ENCODE measurements at places on chromosomes 6 and 20. TPM values are rescaled to one million over a fixed set of nuclear protein-coding genes. Genes with fewer than 3 reads are reported as not detected.

GRCh38 chr6:317448-318144 lies 25.3 kb downstream of the DUSP22 start:
- H3K27me3 ChIP-seq: no peaks in the 10 kb centered on the region
- H3K4me3 ChIP-seq: no peak overlapping the region
- H3K36me3 ChIP-seq: no peaks in the 10 kb centered on the region
- H3K4me1 ChIP-seq: peaks cover 42% of the 10 kb centered on the region
- DNase-seq: no peak

DNA sequence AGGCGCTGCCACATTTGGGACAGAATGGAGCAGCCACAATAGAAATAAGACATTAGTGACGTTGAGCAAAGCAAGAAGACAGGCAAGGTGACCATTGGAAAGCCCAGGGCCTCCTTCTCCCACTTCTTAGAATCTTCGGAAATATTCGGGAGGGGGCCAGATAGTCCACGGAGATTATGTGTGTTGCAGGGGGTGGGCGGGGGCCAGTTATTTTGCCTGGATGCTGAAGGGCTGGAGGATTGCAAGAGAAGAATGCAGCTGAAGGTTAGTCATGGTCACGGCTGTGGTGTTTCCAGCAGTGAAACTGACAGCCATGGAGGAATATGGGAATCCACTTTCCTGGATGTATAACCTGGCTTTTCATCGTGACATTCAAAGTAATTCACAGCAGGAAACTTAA lies 88.6 kb downstream of the CDH26 start:
- no peak for DNase-seq
- no peaks in the 10 kb centered on the region for H3K4me1 ChIP-seq
- H3K27me3 ChIP-seq: no peaks in the 10 kb centered on the region
- H3K4me3 ChIP-seq: no peak overlapping the region
- H3K27ac ChIP-seq: no peak overlapping the region

DNA sequence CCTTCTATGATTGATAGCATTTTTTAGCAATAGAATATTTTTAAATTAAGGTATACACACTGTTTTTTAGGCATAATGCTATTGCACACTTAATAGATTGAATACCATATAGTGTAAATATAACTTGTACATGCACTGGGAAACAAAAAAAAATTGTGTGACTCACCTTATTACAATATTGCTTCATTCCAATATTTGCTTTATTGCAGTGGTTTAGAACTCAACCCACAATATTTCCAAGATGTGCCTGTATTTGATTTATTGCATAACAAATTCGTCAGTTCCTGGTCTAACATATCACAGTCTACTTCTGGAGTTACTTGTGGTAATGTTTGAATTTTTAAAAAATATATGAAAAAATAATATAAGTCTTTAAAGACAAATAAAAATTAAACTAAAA lies 41.9 kb upstream of the DEFB112 start:
- no peak overlapping the region for H3K27ac ChIP-seq
- no peak overlapping the region for H3K4me3 ChIP-seq
- no peaks in the 10 kb centered on the region for H3K36me3 ChIP-seq
- no peaks in the 10 kb centered on the region for H3K27me3 ChIP-seq
- DNase-seq: no peak

DNA sequence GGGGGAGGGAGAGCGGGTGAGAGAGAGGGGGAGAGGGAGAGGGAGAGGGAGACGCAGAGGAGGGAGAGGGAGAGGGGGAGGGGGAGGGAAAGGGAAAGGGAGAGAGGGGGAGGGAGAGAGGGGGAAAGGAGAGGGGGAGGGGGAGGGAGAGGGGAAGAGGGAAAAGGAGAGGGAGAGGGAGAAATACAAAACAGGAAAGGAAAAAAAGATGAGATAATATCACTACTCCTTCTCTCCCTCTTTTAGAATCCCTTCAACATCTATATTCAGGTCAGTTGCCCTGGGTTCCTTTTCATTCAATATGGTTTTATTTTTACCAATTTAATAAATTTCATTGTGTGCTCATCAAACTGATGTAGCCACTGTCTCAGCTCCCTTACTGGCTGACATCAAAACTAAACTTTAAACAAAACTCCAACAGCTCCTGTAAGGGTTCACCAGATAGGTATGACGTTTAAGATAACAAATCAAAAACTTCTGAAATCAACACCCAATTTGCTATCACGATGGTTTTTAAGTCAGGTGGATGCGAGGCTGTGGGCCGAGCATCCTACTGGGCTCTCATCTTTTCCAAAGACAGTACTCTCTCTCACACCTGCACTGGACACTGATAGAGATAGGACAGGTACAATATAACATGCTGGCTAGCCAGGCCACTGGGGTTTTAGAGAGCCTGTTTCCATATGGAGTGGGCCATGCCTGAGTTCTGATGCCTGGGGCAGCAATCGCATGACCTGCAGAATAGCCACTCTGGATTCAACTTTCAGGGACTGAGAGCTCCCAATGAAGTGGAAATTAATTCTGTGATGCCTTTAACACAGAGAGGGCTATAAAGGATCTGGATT lies 99.5 kb downstream of the FYN start:
- H3K27me3 ChIP-seq: no peaks in the 10 kb centered on the region
- H3K4me1 ChIP-seq: peaks cover 50% of the 10 kb centered on the region
- peaks cover 16% of the 10 kb centered on the region for H3K36me3 ChIP-seq
- DNase-seq: no peak

DNA sequence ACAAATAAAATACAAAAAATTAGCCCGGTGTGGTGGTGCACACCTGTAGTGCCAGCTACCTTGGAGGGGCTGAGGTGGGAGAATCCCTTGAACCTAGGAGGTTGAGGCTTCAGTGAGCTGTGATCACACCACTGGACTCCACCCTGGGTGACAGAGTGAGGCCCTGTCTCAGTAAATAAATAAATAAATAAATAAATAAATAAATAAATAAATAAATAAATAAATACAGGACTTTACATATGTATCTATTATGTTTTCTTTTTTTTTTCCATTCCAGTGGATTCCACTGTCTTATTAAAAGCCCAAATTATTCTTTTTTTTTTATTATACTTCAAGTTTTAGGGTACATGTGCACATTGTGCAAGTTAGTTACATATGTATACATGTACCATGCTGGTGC lies 41.1 kb upstream of the ENPP5 start:
- DNase-seq: no peak
- H3K4me3 ChIP-seq: no peak overlapping the region
- H3K27me3 ChIP-seq: no peaks in the 10 kb centered on the region
- H3K4me1 ChIP-seq: no peaks in the 10 kb centered on the region
- no peaks in the 10 kb centered on the region for H3K36me3 ChIP-seq

Gene SLC16A10
- total RNA-seq: 7.1 TPM

Gene CCN6
- total RNA-seq: not detected

Gene NNAT
- not detected for total RNA-seq

All from heart right ventricle (tissue), 16 donors.